ENCODE measurements at places on chromosomes 3 and 15.

- DNase-seq: no peak
Observed at GRCh38 chr3:21795921-21796320, 44.9 kb upstream of the ZNF385D start.

DNA sequence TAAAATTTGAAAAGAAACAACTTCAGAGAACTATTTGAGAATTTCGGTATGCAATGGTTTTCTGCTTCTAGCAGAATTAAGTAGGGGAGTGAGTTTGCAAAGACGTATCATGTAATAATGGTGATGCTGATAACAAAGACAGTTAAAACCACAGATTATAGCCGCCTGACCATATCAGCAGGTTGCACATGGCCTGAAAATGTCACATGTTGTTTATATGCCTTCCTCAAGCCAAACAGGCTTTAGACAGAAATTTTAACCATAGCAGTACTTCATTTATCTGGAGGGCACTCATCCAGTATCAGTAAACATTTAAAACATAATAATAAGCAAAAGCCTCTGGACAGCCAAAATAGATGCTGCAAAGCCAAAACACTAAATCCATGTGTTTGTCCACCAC lies 131.7 kb downstream of the RYR3 start:
- no peak for DNase-seq

DNA sequence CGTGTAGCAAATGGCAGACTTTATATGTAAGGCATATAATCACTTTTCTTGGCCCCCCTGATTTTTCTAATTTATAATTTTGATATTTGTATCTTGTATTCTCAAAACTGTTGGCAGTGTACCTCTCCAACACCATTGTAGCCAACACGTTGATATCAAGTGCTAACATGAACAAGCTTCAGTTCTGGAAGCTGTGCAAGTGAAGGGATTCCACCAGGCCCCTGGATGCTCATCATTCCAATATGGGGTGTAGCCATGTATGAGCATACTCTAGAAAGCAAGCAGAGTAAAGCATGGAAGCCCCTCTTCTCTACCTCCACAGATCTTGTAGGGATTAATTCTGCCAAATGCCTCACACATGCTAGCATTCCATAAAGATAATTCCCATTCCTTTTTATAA lies 211.3 kb downstream of the MYRIP start:
- no peak for DNase-seq

DNA sequence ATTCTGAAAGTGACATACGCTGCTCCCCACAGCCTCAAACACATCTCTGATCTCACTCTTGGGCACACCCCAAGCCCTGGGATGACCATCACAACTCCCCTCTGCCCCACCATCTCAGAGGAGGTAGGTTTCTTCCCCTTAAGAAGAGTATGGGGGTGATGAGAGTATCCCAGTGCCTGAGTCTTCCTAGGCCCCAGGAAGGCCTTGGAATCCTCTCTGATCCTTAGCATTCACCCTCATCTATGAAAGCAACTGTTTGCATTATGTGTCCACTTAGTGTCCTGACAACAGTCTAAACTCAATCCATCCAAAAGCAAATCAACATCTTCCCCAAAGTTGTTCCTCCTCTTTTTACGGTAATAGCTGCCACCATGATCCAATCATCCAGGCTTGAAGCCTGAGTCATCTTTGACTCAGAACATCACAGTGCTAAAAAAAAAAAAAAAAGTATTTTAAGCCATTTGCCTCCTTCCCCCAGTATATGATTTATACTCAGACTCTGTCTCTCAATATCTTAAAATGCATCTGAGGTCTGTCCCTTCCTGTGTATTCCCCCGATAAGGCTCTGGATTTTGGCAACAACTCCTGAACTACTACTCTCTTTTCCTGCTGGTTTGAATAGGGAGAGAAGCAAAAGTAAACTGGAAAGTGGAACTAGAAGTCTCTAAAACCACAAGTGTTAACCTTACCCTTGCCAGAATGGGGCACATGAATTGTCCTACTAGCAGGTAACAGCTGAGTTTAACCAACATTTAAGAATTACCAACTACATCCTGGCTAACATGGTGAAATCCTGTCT lies 22.5 kb downstream of the POPDC2 start:
- no peak for DNase-seq

All from NCI-H187 (cell line).